Neural crest cell (in vitro differentiated cells): ENCODE measurements at places on chromosomes 5 and 9.
A peak's percentile ranks its signal among the peaks of the same experiment; 100 is the strongest.

DNA sequence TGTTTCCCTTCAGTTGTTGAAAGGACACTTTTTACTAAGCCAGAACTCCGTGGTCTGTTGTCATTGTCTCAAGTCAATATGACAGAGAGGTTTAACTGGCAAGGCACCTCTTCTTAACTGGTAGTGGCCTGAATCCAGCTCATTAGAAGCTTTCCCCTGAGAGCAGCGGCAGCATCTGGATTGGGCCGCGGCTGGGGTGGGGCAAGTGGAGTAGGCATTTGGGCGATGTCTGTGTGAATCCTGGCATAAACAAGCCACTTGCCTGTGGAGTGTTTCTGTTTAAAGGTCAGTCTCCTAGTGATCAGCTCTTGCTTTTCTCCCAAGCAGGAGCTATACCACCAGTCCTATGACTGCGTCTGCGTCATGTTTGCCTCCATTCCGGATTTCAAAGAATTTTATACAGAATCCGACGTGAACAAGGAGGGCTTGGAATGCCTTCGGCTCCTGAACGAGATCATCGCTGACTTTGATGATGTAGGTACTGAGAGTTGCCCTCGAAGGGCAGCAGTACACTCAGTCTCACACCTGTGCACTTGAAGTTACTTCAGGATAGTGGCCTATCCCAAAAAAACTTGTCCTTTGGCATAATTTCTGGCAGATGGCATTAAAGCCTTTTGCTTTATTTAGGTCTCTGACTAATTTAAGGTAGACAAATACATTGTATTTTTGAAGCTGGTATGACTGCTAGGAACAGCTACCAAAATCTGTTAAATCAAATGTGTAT is 48.9 kb downstream of the CFAP90 start:
- no peak for DNase-seq

- DNase-seq, result no peak
These were observed 42.9 kb upstream of the SPTLC1 start for GRCh38 chr9:92158097-92158601.

GRCh38 chr5:57738301-57738700 is 255.7 kb upstream of the ACTBL2 start:
- DNase-seq, result no peak

GRCh38 chr5:32173267-32174010 is 680 bp downstream of the GOLPH3 start:
- DNase-seq, result peak; percentile 12

GRCh38 chr9:125979383-125979782 is 232.2 kb downstream of the PBX3 start:
- no peak for DNase-seq
